ENCODE measurements at places on chromosomes 13 and 19.

DNA sequence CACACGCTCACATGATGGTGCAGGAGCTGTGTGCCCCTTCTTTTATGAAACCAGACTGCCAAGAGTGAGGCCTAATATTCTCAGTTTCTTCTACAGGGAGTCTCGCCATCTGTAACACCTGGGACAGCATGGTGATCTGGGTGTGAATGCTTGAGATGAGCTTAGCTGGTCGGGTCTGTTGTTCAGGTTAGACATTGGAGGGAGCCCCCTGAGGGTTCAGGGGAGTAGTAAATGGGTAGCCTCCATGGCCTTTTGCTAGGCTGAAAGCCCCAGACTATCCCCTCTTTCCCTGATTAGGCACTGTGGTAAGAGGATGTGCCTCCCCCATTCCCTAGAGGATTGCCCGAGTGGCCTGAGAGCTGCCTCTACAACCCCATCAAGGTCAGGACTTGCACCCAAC is 1916.1 kb downstream of the PCDH9 start:
- DNase-seq, result no peak

GRCh38 chr13:75174481-75174880 is 307.5 kb downstream of the TBC1D4 start:
- peak; percentile 11 for DNase-seq

DNA sequence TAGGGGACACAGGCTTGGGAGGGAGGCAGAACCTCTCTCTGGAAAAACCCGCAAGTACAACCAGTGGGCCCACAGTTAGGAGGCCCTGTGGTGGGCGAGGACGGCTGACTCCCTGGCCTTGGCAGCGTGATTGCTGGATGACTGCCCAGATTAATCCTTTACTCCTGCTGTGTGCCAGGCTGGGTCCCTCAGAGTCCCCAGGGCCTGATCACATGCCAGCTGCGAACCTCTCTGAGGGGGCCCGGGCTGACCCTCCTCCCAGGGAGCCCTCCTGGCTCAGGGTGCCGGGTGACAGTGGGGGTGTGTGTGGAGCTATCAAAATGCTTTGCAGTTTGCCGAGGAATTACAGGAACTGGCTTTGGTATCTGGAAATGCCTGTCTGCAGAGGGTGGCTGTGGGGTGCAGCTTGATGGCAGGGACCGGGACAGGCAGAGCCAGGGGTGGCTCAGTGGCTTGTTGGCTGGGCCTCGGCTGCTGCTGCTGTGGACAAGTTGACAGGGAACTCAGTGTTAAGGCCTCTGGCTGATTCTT is 48.9 kb downstream of the DNM2 start:
- DNase-seq, result peak; percentile 40

GRCh38 chr19:29940971-29941585 is 961 bp upstream of the URI1 start:
- DNase-seq, result no peak

- no peak for DNase-seq
These were observed 84.4 kb downstream of the FAM216B start for GRCh38 chr13:42865768-42866102.

DNA sequence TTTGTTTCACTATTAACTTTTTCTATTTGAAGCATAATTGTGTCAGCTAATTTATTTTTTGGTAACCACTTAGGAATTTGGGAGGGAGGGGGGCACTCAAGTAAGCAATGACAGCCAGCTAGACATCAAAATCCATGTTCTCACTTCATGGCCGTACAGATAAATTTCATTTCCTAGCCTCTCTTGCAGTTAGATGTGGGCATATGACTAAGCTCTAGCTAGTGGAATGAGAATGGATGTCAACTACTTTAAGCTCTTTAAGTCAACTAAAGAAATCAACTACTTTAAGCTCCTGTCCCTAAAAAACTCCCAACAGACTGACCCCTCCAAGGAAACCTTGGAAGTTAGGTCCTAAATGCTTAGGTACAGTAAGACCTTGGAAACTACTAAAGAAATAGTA is 92.0 kb downstream of the KCNRG start:
- DNase-seq, result no peak

DNA sequence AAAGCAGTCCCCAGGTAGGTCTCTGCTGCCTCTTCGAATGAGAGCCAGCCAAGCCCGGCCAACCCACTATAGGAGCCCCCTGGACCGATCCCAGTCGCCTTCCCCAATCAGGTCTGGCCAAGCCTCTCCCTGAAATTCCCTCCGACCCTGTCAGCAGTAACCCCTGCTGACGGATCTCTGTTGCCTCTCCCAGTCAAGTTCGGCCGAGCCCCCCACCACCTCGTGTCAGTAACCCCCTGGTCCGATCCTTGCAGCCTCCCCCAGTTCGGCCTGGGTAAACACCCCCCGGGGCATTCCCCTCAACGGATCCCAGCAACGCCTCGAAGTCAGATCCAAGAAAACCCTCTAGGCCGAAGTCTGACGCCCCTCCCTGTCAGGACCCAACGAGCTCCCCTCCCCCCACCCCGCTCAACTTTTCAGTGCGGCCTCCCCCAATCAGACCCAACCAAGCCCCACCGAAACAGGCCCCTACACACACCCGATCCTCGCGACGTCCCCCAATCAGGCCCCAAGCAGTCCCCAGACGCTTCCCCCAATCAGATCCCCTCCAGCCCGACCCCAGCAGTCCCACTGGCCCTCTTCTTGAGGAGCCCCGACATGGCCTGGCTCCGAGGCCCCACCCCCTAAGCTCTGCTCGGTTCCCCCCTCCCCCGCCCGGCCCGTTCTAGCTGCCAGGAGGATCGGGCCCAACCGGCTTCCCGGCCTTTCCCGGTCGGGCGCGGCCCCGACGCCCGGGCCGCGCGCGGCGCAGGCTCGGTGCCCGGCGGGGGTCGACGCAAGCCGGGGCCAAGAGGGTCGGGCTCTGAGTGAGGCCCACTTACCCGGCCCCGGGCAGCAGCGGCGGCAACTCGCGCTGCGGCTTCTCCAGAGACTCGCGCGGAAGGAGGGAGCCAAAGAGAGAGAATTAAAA is 1.8 kb downstream of the TNPO2 start:
- peak; percentile 78 for DNase-seq

GRCh38 chr13:59490651-59491050 is 673.1 kb downstream of the DIAPH3 start:
- DNase-seq, result no peak

- no peak for DNase-seq
These were observed 19.8 kb upstream of the TCF3 start for GRCh38 chr19:1672038-1672768.
